ENCODE measurements at places on chromosomes 12 and 14.

DNA sequence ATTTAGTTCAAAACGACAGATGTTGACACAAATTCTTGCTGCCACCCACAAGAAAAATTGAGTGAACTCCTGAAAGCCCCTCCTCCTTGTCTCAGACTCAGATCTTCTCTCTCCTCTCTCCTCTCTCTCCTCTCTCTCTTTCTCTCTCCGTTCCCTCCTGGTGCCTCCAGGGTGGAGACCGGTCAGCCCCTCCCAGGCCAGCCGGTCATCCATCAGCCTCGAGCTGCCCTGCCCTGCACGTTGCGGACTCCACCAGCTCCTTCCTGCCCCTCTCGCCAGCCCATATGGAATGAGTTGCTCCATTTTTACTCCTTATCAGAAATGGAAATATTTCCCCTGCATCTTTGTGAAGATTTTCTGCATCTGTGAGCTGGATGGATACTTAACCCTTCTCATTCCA, 103.8 kb downstream of the TBX5 start:
- no peak for DNase-seq

DNA sequence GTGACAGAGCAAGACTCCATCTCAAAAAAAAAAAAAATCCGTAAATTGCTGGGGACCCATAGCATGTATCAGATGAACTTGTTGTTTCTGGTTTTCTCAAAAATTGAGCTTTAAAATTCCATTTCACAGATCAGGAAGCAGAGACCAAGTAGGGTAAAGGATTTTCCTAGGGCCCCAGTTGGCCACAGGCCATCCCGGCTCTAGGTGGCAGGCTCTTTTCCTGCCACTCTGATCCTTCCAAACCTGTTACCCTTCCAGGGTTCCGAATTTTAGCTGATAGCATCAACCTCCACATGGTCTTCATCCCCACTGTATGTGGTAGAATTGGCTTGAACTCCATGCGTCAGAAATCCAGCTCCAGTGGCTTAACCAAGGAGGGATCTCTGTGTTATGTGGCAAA, 36.1 kb upstream of the BDKRB2 start:
- DNase-seq = no peak

GRCh38 chr12:110365489-110366320, 37.8 kb downstream of the ANAPC7 start:
- no peak for DNase-seq

DNA sequence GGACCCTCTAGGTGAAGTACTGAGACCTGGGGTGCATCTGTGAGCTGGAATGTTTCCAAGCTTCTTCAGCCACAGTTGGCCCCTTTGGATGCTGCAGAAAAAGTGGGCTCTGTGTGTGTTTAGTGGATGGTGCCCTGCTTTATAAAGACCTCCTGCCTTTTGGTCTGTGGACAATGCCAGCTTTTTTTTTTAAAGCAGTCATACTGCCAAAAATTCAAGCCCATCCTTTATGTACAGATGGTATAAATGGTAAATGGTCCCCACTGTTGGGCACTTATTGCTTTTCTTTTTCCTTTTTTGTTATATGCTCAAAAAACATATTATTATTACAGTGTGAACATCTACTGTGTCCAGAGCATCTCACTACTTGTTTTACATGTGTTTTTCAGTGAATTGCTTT, 81.1 kb downstream of the SMOC1 start:
- DNase-seq = no peak

DNA sequence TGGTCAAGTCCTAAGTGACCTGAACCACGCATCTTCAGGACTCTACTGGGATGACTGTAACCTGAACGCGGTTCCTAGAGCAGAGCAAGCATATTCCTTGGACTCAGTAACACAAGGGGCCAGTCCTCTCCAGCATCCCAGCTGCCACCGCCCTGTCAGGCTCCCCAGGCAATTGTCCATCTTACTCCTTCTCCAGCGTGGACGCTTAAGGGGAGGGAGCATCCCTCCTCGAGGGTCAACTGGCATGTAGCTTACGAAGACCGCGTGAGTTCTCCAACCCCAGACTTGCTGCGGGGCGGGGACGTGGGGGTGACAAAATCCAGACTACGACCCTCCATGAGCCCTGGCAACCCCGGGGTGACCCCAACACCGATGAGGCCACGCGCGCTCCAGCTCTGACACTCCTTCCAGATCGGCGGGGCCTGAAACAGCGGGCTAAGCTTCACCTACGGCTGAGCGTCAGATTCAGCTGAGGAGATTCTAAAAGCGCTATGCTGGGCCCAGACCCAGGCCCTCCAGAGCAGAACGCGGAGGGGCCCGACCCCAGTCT, 846 bp upstream of the MTHFD1 start:
- DNase-seq = peak; percentile 3

DNA sequence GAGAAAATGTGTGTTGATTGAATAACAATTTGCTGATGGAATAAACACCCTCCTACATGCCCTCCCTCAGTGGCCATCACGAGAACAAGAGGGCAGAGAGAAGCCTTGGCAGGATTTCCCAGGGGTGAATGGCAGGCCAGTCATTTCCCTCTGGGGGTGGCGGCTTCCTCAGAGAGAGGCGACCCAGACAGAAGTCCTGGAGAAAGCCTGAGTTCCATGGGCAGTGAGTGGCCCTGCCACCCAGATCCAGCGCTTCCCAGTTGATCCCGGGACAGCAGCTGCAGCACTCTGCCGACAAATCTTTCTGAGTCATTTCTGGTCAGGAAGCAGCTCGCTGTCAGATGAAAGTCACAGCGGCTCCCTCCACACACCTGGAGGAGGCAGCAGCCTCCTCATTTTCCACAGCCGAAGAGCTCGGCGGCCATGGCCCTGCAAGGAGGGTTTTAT, 123.0 kb downstream of the SCARB1 start:
- DNase-seq = peak; percentile 65

DNA sequence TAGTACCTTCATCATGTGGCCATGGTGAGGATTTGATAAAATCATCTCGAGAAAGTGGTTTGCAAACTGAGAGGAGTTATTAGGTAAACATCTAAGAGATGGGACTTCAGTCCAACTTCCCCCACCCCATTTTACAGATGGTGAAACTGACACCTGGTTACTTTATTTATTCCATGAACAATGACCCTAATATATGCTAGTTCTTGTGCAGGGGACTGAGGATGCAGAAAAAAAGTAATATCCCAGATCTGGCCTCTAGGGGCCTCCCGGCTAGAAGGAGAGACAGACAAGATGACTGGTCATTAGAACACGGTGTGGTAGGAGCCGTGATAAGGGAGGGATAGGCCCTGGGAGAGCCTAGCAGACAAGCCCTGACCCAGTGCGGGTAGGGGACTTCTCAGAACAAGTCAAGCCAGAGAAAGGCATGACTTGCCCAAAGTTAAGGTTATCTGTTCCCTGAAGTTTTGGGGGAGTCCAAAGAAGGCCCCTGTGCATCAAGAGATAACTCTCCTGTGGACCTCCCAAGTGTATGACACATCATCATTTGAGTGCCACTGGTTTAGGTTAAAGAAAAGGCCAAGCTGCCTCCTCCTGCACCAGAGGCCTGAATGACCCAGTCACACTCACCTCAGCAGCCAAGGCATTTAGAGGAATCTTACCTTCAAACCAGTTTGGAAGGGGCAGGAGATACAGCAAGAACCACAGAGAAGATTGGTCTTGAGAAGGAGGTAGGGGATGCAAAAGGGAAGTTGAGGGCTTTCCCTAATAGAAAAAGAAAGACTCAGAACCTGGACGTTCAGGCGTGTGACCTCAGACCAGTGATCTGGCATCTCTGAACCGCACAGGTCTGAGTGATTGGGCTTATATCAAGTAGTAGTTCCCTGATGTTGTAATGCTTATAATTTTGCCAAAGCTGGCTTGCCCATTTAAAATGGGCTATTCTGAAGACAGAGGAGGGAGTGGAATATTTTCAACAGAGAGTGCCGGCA, 1.6 kb downstream of the CMKLR1 start:
- DNase-seq = no peak

DNA sequence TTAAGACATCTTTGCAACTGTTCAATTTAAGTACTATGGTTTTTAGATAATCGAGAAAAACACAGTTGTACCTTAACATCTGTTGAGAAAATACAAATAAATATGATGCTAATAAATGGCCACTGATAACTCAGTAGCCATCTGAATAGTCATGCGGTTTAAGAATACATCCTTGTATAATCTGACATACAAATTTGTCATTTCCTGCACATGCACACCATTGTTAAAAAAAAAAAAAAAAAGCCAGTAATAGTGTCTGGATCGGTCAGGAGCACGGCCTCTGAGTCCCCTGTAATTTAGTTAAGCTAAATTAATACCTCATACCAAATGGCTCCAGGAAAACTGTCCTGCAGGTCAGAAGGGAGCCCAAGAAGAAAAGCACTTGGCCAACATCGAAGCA, 16.8 kb downstream of the RFC5 start:
- no peak for DNase-seq

GRCh38 chr12:27534060-27534764, 10.2 kb downstream of the PPFIBP1 start:
- peak; percentile 69 for DNase-seq

GRCh38 chr12:57541001-57541400, 6.0 kb downstream of the DCTN2 start:
- no peak for DNase-seq

DNA sequence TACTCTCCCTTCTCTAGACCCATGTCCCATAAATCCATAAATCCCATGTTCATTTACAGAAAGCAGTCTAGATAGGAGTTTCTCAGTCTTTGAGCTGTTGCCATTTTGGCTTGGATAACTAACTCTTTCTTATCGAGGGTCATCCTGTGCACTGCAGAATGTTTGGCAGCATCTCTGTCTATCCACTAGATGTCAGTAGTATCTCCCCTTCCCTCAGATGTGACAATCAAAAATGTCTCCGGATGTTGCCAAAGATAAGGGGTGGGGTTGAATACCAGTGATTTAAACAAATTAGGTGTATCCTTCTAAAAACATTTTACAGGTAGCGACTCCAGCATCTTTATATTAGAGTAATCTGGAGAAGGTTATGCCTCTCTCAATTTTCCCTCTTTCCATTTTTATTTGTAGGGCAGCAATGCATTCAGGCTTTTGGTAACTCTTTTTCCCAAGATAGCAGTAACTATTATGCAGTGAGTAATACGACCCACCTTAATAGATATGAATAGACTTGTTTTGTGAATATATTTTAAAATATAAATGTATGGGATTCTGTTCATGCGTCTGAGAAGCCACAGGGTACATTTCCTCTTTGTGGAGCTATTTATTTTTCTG, 100.7 kb downstream of the LRRK2 start:
- peak; percentile 53 for DNase-seq

GRCh38 chr12:42963988-42964387, 374.4 kb upstream of the PRICKLE1 start:
- DNase-seq = no peak

GRCh38 chr12:58286353-58286752, 345.0 kb downstream of the ATP23 start:
- no peak for DNase-seq

GRCh38 chr14:95313707-95314106, 6.0 kb downstream of the CLMN start:
- DNase-seq = peak; percentile 24

DNA sequence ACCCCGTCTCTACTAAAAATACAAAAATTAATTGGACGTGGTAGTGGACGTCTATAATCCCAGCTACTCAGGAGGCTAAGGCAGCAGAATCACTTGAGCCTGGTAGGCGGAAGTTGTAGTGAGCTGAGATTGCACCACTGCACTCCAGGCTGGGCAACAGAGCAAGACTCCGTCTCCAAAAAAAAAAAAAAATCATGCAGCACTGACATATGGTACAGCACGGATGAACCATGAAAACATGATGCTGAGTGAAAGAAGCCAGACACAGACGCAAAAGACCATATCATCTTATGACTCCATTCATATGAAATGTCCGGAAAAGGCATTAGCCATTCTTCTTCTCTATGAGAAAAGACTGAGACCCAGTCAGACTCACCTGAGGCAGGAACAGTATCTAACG, 50.4 kb downstream of the PITPNM2 start:
- no peak for DNase-seq

- DNase-seq = no peak
Observed at GRCh38 chr12:115473257-115473956, 789.4 kb upstream of the TBX3 start.

DNA sequence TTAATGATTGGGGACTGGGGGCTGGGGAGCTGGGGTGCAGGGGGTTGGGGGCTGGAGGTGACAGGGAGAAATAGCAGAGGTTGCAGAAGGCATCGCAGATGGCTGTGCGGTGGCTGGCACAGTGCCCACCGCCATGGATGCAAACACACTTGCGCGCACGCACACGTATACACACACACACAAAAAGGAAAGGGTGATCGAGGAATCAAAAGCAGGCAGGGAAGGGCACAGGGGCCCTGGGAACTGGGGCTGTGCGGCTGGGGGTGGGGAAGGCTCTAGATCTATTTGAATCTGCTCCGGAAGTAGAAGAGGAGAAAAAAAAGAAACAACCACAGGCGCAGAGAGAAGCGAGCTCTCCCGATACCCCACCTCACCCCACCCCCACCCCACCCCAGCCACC, 39.4 kb downstream of the ZFHX2 start:
- DNase-seq = no peak

DNA sequence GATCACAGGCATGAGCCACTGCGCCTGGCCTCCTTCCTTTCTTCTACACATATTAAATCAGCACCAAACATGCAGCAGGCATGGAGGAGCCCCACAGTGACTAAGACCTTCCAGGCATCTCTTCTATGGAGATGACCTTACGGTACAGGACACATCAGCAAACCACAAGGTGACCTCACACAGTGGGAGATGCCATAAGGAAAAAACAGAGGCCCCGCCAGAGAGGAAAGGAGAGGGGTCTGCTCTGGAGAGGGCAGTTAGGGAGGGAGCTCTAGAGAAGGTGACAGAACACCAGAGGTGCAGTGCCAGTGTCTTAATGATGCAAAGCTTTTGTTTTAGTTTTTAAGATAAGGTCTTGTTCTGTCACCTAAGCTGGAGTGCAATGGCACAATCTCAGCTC, 81.1 kb upstream of the ESRRB start:
- DNase-seq = no peak

- no peak for DNase-seq
Observed at GRCh38 chr12:124766727-124767065, 97.0 kb downstream of the SCARB1 start.

- no peak for DNase-seq
Observed at GRCh38 chr12:100031836-100032235, 47.1 kb upstream of the ANKS1B start.

GRCh38 chr12:1161197-1161596, 170.2 kb downstream of the ERC1 start:
- DNase-seq = no peak
